ENCODE measurements at places on chromosomes 2 and 18. TPM values are rescaled to one million over a fixed set of nuclear protein-coding genes. Genes with fewer than 3 reads are reported as not detected.
A peak's percentile ranks its signal among the peaks of the same experiment; 100 is the strongest.

The ANKRD44 gene
- 131 TPM for total RNA-seq

The AFF3 gene
- total RNA-seq = 3.5 TPM

The LIMS4 gene
- 0.83 TPM for total RNA-seq

The TCF7L1 gene
- total RNA-seq = not detected

The FRZB gene
- total RNA-seq = not detected

DNA sequence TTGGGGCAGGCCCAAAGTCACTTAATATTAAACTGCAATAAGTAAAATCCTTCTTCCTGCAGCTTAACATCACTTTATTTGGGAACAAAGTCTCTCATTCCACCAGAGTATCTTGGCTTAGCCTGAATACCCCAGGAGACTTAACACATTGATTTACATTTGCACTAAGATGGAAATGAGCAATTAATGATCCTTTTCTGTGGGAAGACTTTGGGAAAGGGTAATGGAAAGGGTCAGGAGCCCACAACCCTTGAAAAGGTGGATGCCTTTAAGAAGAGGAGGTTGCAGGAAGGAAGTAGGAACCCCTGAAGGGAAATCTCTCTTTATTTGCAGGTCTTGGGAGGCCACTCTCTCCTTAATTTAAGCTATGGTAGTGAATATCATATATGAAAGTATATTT, 28.0 kb upstream of the BARD1 start:
- H3K4me1 ChIP-seq = no peaks in the 10 kb centered on the region
- DNase-seq = no peak
- H3K36me3 ChIP-seq = no peaks in the 10 kb centered on the region
- H3K27me3 ChIP-seq = no peaks in the 10 kb centered on the region
- no peak overlapping the region for H3K4me3 ChIP-seq

GRCh38 chr2:155825876-155826275, 506.6 kb downstream of the NR4A2 start:
- no peak overlapping the region for H3K4me3 ChIP-seq
- H3K4me1 ChIP-seq = no peaks in the 10 kb centered on the region
- no peak for DNase-seq
- H3K36me3 ChIP-seq = no peaks in the 10 kb centered on the region
- H3K27me3 ChIP-seq = no peaks in the 10 kb centered on the region

DNA sequence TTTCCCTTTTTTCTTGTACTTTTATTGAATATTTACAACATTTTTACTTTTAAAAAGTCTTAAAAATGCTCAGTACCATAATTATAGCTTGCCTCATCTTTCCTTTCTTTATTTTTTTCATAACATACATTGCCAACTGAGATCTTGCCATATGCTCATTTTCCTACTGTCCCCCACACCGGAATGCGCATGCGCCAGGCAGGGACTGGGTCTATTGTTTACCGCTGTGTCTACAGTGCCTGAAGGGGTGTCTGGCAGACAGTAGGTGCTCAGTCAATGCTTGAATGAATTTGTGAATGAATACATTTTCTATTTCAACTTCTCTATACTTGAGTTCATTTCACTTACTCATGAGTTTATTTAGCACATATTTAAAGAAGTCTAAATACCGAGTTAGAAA, 158.0 kb downstream of the CYP26B1 start:
- H3K4me3 ChIP-seq = no peak overlapping the region
- H3K36me3 ChIP-seq = no peaks in the 10 kb centered on the region
- H3K27ac ChIP-seq = no peak overlapping the region
- no peaks in the 10 kb centered on the region for H3K4me1 ChIP-seq
- H3K27me3 ChIP-seq = peaks cover 1% of the 10 kb centered on the region
- DNase-seq = no peak

GRCh38 chr2:98347298-98348065, 1.2 kb downstream of the CNGA3 start:
- peaks cover 6% of the 10 kb centered on the region for H3K4me1 ChIP-seq
- peaks cover 4% of the 10 kb centered on the region for H3K36me3 ChIP-seq
- no peak overlapping the region for H3K4me3 ChIP-seq
- DNase-seq = peak; percentile 3

DNA sequence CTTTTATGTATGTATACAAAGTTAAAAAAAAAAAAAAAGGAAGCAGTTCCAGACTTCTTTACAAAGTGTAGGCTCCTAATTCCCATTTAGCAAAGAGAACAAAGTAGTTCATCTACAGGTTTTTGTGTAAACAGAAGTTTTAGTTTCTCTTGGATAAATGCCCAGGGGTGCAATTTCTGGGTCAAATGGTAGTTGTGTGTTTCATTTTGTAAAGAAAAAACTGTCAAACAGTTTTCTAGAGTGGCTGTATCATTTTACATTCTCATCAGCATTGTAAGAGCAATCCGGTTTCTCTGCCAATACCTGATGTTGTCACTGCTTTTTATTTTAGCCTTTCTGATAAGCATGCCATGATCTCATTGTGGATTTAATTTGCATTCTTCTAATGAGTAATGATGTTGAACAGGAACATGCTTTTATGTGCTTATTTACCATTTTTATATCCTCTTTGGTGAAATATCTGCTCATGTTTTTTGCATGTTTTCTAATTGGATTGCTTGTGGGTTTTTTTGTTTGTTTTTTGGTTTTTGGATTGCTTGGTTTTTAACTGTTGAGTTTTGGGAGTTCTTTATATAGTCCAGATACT, 16.6 kb upstream of the PSME4 start:
- H3K36me3 ChIP-seq = peaks cover 8% of the 10 kb centered on the region
- peak overlapping the region; percentile 14 for H3K27ac ChIP-seq
- DNase-seq = no peak
- no peaks in the 10 kb centered on the region for H3K27me3 ChIP-seq
- H3K4me3 ChIP-seq = no peak overlapping the region

DNA sequence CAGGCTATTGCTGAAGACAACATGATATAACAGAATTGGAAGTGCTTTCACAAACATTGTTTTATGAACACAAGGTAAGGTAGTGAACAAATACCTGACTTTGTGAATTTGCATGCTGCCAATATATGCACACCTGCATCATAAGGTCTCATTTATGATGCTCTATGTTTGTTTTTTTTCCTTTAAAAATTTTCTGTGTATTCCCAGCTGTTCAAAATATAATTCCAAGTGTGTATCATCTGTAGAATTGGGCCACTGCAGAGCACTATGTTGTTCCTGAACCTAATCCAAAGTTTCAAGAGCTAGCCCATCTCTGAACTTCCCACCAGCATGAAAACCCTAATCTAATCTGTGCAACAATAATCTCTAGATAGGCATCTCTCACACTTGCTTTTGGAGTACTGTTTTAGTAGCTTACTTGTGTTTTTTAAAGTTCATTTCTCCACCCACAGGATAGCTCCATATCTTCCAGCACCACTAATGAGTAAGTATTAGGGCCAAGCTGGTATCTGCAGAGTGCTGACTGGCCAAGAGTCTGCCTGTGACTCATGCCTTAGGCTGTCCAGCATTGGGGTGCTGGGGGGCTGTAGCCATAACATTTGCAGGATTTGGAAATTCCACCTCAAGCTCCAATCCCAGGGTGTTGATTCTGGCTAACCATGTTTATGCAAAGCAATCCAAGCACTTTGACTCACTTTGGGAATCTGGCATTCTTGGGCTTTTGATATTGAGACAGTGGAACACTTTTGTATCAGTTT, 208.2 kb upstream of the REV1 start:
- H3K27me3 ChIP-seq = peaks cover 7% of the 10 kb centered on the region
- H3K4me3 ChIP-seq = no peak overlapping the region
- H3K4me1 ChIP-seq = peaks cover 6% of the 10 kb centered on the region
- H3K36me3 ChIP-seq = no peaks in the 10 kb centered on the region
- no peak for DNase-seq

DNA sequence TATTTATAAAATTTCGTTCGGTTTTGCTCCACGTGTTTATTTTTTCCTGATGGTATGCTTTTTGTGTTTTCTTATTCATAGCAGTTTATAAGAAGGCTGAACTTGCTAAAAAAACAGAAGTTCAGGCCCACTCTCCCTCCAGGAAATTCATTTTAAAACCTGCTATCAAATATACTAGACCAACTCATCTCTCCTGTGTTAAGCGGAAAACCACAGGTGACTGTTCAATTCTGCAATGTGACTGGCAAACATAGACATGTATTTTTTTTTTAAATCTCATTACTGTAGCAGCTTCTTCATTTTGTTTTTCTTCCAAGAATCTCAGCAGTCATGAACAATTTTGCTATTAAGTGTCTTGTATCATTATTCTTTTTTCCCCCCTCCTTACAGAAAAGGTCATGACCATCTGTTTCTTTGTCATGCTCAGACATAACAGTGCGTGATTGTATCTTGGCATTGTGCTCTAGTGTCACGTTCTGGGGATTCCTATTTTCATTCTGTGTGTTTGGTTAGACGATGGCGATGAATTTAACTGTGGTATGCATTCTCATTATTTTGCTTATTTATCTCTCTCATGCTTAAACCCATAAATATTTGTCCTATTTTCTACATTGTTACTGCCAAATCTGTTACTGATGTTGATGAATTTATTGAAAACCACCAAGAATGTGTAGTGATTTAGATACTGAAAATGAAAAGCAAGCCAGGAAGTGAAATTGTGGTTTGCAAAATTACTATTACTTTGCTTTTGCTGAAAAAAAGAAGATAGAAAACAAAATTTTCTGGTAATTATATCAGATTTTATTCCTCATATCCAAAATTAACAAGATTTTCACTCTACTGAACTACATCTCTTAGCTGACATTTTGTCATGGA, 74.6 kb upstream of the UNC80 start:
- no peak for DNase-seq
- H3K4me3 ChIP-seq = no peak overlapping the region
- no peaks in the 10 kb centered on the region for H3K36me3 ChIP-seq
- no peaks in the 10 kb centered on the region for H3K27me3 ChIP-seq

DNA sequence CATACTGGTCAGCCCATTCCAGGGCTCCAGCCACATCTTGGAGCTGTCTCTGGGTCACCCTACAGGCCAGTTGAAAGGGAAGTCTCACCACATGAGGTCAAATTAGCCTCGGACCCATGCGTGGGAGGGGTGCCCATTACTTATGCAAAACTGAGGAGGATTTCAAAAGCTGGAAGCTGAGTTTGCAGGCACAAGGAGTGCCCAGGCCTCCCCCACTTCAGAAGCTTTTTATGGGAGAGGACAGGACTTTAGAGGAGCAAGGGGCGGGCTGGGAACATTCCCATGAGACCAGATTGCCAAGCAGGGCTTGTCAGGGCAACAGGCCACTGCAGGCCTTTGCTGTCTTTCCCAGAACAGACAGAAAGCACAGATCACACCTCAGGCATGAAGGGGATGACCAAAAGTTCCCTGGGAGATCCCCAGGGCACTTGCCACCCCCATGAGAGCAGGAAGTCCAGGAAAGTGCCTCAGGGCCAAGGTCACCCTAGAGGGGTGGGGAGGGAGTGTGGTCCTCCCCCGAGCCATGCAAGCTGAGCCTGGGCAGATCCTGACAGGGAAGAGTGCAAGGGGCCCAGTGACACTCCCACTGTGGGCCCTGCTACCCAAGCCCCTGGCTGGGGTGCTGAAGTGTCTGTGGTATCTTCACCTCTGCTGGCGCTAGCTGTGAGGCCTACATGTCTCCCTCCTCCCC, 267.7 kb downstream of the BCL11A start:
- no peaks in the 10 kb centered on the region for H3K27me3 ChIP-seq
- no peak overlapping the region for H3K4me3 ChIP-seq
- no peak overlapping the region for H3K27ac ChIP-seq
- DNase-seq = no peak
- no peaks in the 10 kb centered on the region for H3K4me1 ChIP-seq
- no peaks in the 10 kb centered on the region for H3K36me3 ChIP-seq

DNA sequence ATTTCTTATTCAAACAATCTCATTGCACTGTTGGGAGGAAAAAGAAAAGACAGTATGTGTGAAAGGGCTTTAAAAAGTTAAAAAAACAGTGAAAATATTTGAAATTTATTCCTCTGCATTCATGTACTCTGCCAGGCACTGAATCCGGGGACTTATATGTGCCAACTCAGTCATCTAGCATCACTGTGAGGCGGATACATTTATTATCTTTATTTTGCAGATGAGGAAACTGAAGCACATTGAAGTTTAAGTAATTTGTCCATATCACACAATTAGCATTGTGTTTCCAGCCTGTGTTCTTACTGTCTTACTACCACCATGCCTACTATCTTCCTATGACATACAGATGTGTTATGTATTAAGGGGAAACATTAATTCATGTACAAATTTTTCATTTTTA, 1.8 kb downstream of the LCLAT1 start:
- H3K4me1 ChIP-seq = peaks cover 51% of the 10 kb centered on the region
- H3K4me3 ChIP-seq = peak overlapping the region; percentile 89
- H3K27ac ChIP-seq = peak overlapping the region; percentile 97
- no peak for DNase-seq

GRCh38 chr2:24779116-24779515, 14.1 kb downstream of the PTRHD1 start:
- no peak overlapping the region for H3K27ac ChIP-seq
- no peaks in the 10 kb centered on the region for H3K36me3 ChIP-seq
- peaks cover 2% of the 10 kb centered on the region for H3K27me3 ChIP-seq
- H3K4me1 ChIP-seq = no peaks in the 10 kb centered on the region

DNA sequence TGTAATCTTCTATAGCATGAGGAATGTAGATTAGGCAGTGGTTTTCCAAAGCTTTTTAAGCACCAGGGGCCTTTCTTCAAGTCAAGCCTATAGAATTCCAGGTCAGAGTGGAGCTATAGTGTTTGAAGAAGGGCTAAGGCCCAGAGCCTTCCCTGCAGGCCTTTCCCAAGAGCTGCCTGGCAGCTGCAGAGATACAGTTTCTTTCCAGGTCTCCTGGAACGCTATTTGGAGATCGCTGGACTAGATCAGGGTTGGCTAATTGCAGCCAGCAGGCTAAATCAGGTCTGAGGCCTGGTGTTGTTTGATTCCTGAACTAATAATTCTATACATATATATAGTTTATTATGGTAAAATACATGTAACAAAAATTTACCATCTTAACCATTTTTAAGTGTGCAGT, 319.0 kb upstream of the SPRED2 start:
- H3K27me3 ChIP-seq = peaks cover 2% of the 10 kb centered on the region
- H3K4me3 ChIP-seq = no peak overlapping the region
- no peaks in the 10 kb centered on the region for H3K4me1 ChIP-seq
- no peaks in the 10 kb centered on the region for H3K36me3 ChIP-seq

DNA sequence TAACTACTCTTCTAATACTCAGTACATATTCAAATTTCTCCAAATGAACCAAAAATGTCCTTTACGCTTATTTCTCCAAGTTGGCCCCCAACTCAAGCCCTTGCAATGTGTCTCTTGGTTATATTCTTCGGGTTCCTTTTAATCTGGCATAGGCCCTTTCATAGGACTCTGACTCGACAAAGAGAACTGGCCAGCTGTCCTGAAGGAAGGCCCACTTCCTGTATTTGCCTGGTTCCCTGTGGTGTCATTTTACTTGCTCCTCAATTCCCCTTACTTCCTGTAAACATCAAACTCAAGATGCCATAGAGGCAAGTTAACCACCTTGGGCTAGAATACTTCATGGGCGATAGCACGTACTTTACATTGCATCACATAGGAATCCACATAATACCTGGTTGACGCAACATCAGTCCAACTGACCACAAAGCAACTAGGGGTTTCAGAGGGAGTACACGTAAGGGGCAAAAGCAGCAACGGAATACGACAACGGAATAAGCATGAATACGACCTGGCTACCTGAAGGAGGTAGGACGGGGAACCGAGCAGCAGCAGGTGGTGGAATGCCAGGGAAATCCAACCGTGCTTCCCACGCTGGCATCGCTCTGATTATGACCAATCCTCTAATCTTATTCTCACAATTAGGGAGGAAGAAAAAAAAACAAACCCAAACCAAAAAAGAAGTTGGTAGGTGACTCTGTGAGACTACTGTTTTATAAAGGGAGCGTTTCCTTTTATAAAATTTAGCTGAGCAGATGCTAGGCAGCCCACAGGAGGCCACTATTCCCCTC, 823 bp upstream of the GORASP2 start:
- DNase-seq = peak; percentile 12
- H3K27me3 ChIP-seq = no peaks in the 10 kb centered on the region
- peak overlapping the region; percentile 99 for H3K4me3 ChIP-seq
- peaks cover 40% of the 10 kb centered on the region for H3K4me1 ChIP-seq
- peak overlapping the region; percentile 91 for H3K27ac ChIP-seq

All from activated CD8-positive, alpha-beta T cell treated with anti-CD3 and anti-CD28 coated beads for 36 hours (primary cell).